Activated CD4-positive, alpha-beta memory T cell treated with anti-CD3 and anti-CD28 coated beads for 36 hours (primary cell): ENCODE measurements at places on chromosomes 2 and 18.

DNA sequence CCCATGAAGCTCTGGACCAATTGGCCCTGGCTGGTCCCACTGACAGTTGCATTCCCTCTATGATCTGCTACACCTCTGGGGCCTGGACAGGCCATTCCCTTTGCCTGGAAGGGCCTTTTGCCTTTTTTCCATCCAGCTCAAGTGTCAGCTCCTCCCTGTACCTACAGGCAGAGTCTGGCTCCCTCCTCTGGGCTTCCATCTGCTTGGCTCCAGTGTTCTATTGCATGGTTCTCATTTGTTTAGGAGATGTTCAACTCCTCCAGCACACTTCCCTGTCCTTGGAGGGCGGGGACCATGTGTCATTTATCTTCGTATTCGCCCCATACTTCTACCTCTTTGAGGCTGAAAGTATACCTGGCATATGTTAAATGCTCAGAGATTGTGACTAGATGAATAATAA, 61.1 kb downstream of the PRKCE start:
- no peak for DNase-seq
- H3K27ac ChIP-seq: no peak overlapping the region
- H3K4me3 ChIP-seq: no peak overlapping the region

DNA sequence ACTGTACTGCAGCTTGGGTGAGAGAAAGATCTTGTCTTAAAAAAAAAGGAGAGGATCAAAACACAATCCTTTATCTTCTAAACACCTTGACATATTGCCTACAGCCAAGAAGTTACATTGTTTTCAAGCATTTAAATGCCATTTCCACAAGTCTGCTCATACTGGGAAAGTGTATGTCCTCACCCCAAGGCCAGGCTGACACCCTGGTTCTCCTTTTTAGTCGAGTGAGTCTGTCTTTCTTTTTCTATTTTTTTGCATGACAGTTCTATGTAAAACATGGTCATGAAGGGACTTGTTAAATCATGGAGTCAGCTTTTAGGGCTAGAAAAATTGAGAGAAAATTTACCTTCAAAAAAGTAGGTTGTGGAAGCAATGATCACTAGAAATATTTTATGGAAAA, 233.3 kb downstream of the FAM210A start:
- peaks cover 15% of the 10 kb centered on the region for H3K4me1 ChIP-seq
- no peak overlapping the region for H3K4me3 ChIP-seq
- DNase-seq: no peak
- peaks cover 13% of the 10 kb centered on the region for H3K36me3 ChIP-seq

GRCh38 chr2:200604571-200605255, 18.9 kb downstream of the AOX1 start:
- H3K27me3 ChIP-seq: peaks cover 5% of the 10 kb centered on the region
- H3K36me3 ChIP-seq: no peaks in the 10 kb centered on the region
- no peaks in the 10 kb centered on the region for H3K4me1 ChIP-seq
- no peak overlapping the region for H3K4me3 ChIP-seq
- no peak for DNase-seq

DNA sequence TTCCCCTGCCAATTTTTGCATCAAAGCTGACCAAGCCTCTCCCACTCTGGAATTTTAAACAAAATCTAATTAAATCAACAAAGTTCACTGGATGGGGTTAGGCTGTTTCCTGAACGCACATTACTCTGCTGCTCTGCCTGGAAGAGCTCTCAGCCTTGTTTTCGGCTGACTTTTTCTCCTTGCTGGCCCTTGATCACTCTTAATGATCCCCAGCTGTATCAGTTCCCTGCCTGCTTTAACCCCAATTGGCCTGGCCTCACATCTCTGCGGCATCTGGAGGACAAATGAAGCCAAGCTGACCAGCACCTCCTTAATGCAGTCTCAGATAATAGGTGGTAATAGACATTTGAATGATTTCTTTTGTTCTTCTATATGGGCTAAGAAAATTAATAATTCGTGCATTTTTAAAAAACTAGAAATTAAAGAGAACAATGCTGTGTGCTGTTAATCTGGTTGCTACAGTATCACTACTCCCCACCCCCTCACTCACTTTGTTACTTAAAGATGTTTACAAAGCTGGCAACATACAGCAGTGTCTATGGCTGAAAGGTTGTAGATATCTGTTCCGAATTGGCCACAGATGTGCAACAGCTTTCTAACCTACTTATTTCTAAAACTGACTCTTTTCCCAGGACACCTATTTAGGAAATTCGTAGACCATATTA, 415.2 kb upstream of the KCNH7 start:
- no peaks in the 10 kb centered on the region for H3K27me3 ChIP-seq
- H3K36me3 ChIP-seq: no peaks in the 10 kb centered on the region
- H3K4me1 ChIP-seq: no peaks in the 10 kb centered on the region
